NCI-H146 (cell line): ENCODE measurements at places on chromosomes 13 and 19.

- no peak for DNase-seq
Observed at GRCh38 chr13:37667702-37668101, 69.1 kb upstream of the POSTN start.

DNA sequence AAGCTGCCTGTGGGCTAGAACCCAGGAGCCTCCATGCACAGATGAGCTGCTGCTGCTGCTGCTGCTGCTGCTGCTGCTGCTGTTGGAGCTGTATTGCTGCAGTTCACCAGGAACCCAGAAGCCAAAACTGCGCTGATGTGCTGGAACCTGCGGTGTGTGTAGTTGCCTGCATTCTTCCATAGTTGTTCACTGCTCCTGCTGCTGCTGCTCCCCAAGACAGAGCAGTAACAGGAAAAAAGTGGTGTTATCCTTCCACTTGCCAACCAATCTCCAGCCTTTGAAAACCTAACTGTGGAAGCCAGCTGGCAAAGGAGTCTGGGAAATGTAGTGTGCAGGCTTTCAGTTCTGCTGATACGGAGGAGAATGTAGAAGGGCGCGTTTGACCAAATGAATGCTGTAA is 37.9 kb downstream of the ARHGAP35 start:
- no peak for DNase-seq

DNA sequence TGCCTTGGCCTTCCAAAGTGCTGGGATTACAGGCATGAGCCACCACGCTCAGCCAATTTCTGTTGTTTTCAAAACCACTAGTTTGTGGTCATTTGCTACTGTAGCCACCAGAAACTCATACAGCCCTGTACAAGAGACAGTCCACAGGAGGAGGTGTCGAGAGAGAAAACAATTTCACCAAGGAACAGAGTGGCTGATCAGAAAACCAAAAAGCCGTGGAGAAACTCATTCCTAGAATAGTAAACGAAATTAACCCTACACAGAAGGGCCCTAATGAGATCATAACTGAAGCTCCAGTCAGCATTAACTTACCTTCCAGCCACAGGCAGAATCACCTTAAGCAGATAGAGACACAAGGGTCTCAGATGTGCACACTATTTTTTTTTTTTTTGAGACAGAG is 3.8 kb upstream of the CCDC124 start:
- no peak for DNase-seq

GRCh38 chr13:99296398-99296797 is 10.8 kb downstream of the GPR183 start:
- DNase-seq, result no peak

- DNase-seq, result no peak
Observed at GRCh38 chr13:91778123-91778522, 379.7 kb downstream of the GPC5 start.

- DNase-seq, result no peak
Observed at GRCh38 chr19:28168557-28168956, 1044.4 kb downstream of the UQCRFS1 start.

- DNase-seq, result no peak
Observed at GRCh38 chr13:109000207-109000606, 370.8 kb downstream of the MYO16 start.

DNA sequence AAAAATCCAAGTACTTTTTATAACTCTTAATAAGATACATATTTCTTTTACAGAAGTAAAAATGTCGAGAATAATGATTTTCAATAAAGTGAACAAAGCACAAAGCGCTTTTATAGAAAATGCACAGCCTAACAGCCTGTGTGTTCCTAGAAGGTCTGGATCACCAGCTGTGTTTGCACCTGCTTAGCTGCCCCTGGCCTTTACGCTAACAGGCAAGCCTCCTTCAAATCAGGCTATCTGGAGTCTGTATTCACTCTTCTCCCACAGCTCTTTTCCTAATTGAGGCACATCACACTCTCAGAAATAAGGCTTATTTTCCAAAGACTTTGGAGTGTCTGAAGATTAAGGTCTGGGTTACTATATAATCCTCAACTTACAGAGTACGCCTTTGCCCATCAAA is 183.1 kb downstream of the LHFPL6 start:
- DNase-seq, result peak; percentile 86

DNA sequence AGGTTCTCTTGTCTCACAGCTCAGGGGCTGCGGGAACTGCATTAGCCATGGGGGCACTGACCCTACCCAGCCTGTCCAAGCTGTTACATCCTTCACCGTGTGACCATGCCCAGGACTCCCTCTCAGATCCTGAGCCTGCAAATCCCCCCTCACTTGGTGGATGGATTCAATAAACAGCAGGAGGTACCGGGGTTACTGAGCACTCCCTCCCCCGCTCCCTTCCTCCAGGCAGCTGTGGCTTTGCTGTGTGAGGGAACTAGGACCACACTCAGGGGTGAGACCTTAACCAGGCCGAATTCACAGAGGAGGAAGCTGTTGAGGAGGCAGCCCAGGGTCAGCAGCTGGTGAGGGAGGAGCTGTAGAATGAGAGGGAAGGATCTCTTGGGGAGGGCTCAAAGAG is 27.0 kb upstream of the CEACAM1 start:
- DNase-seq, result no peak

DNA sequence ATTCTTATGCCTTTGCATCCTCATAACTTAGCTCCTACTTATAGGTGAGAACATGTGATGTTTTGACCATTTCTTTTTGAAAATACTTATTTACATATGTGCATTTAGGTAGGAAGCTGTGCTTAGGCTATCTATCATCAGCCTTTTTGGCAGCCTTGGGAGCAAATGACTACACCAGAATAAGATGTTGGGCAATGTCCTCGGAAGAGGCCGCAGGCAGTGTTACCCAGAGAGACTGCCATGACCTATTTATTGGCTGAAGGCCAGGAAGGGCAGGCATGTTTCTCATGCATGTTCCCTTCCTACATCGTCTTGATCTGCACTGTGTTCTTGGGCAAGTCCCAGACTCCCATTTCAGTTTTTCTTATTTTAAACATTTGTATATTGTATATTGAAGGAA is 122.3 kb downstream of the B3GLCT start:
- no peak for DNase-seq

DNA sequence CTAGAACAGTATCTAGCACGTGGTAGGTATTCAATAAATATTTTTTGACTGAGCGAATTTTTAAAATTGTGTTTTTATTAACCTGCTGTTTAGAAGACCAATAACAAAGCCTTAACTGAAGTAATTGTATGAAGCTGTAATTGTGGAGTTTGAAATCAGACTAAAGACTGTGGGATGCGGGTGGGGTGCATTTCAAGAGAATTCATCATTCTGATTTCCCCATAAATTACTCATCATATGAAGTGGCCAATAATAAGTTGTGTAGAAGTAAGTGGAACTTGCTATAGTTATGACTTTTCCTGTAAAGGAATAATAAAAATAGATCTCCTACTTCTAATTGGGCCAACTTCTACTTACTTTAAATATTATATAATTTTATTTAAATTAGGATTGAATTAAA is 449.3 kb downstream of the PCDH9 start:
- DNase-seq, result no peak

DNA sequence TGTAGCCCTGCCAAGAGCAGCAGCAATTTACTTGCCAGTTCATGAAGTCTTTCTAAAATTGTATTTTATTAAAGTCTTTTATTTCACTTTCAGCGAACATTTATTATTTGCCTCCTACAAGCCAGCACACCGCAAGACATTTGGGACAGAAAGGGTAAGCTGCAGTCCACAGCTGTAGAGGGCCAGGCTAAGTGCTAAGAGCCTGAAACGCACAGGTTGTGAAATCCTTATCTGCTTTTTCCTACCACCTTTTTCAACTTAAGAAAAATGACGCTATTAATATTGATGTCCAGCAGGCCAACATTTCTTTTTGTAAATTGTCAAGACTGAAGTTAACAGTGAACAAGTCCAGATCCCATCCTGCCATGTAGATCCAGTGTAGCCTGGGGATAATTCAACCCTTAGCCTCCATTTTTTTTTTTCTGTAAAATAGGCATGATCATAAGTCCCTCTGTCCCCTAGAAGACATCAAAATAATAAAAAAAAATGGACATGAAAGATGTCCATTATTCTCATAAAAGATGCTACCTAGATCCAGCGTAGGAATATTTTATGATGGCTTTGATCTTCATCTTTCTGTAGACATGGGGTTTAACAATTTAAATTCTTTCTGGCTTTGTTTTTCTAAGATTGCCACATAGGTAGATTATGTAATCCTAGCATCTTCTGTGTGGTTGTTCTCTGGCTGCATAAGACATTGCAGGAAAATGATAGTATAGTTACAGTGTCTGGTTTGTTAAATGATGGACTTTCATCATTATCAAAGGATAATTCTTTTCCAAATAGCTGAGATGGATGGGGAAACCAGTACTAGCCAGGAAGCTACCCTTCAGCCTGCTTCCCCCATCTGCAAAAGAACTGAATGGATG is 128.4 kb downstream of the SHISA2 start:
- DNase-seq, result no peak

GRCh38 chr13:36817996-36818803 is 822 bp upstream of the RFXAP start:
- DNase-seq, result no peak

DNA sequence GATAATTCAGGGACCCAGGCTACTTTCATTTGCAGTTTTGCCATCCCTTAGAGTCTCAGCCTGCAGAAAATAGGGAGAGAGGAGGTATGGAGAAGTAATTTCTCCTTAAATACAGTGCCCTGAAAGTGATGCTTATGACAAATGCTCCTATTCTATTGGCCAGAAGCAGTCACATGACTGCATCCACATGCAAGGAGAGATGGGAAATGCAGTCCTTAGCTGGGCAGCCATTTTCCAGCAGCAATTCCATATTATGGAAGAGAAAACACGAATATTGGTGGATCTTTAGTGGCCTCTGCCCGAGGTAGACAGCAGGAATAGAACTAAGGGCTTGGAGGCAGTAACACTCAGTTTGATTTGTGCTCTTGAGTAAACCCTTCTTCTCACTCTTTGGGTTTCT is 39.4 kb downstream of the VAV1 start:
- no peak for DNase-seq

DNA sequence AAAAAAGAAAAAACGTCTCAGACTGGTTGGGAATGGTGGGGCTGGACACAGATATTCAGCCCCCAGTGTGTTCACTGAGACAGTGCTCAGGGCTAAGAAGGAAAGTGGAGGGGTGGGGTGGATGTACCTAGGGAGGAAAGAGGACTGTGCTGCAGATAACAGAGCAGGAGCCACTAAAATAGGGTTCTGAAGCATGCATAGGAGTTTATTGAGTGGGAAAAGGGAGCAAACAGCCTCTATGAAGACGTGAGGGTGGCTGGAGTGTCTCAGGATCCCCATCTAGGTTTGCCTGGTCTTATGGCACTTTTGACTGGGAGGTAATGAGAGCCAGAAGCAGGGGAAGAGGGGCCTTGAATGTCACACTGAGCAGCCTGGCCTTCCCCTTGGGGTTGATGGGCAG is 3.4 kb downstream of the MEGF8 start:
- no peak for DNase-seq
